ENCODE measurements at places on chromosomes 16 and 17. TPM values are rescaled to one million over a fixed set of nuclear protein-coding genes. Genes with fewer than 3 reads are reported as not detected.
A peak's percentile ranks its signal among the peaks of the same experiment; 100 is the strongest.

DNA sequence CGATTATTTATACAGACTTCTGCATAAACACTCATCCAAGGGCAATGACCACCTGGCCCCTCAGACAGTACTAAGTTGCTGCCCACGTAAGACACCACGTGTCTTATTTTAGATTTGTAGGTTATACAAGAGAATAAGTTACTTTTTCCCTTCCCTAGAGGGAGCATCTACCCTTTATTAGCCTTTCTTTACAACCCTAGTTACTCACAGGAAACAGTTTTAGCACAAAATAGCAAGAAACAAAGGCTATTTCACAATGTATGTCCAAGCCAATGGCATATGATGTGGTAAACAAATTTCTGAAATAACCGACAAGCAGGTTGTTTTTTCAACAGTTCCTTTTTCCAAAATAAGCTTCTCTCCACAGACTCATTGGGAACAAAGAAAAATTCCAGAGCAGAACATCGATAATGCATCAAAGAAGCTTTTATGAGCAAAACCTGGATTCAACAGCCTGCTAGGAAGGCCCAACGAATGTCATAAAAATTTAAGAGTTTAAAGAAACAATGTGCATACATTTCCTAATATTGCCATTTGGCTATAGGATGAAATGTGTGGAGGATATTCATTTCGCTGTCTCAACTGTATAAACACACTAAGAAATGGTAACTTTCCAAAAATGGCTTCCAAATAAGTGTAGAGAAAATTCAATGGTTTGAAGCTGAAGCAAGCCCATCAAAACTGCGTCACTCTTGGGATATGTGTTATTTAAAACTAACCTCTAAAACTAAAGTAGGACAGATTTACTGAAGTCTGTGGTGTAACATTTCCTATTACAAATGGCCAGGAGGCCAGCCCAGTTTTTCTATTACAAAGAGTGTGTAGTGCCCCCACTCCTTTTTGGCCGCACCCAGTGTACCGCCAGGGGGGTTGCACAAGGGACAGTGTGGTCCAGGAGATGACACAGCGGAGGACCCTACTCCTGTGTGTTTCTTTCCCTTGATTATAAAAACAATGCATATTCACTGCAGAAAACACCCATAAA lies 50.4 kb upstream of the ERN1 start:
- DNase-seq = no peak

GRCh38 chr16:88524973-88525662 lies 45.1 kb upstream of the ZC3H18 start:
- no peak for DNase-seq

The CCDC200 gene
- total RNA-seq = not detected

- peak; percentile 12 for DNase-seq
These were observed 3.0 kb upstream of the QPRT start for GRCh38 chr16:29675811-29676643.

DNA sequence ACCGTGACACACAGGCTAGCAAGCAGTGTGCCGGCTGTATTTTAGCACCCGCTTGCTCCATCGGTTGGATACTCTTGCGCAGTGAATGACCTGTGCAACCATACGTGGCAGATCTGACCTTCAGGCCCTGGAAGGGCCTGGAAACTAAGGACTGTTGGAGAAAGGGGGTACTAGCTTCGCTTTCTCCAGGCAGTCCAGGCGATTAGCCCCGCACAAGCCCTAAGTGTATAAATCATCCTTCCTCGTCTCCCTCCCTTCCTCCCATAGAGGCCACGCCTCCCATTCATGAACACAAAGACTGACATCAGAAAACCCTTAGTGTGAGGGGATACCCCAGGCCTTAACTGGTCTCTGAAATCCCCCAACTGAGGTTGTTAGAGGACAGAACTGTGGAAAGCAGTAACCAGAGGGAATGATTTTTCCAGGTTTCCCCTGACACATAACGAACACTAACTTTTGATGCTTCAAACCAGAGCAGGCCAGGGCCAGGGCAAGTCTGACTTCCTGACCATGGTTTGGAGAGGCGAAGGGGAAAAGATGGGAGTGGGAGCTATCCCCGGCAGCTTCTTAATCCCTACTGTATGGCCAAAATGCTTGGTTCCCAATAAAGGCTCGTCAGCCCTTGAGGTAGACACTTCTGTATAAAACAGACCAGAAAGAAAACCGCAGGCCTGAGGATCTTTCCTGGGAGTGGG lies 1.4 kb upstream of the DYNLL2 start:
- no peak for DNase-seq

GRCh38 chr16:85986931-85987749 lies 88.2 kb downstream of the IRF8 start:
- no peak for DNase-seq

GRCh38 chr17:37221865-37222264 lies 153.9 kb upstream of the C17orf78 start:
- no peak for DNase-seq

The KRT40 gene
- not detected for total RNA-seq

- no peak for DNase-seq
These were observed 32.8 kb downstream of the CACNA1G start for GRCh38 chr17:50593321-50593720.

DNA sequence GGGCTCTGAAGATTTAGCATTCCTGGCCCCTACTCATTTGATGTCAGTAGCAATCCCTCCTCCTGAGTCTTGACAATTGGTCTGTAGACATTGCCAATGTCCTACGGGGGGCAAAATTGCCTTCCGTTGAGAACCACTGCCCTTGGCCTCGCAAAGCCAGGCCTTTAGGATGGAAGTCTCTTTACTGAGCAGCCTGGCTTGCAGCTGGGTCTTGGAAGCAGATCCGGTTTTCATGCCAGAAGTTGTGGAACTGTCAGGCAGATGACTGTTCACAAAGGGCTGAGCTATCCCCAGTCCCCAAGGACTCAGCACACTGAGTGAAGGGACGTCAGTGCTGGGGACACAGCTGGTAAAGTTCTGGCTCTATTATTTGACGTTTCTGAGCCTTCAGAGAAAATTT lies 83.2 kb downstream of the WSCD1 start:
- no peak for DNase-seq

The TBC1D28 gene
- total RNA-seq = 0.53 TPM

The PDILT gene
- total RNA-seq = not detected

The TPPP3 gene
- not detected for total RNA-seq

The MEIOB gene
- not detected for total RNA-seq

GRCh38 chr17:10767232-10767631 lies 36.7 kb downstream of the TMEM238L start:
- DNase-seq = no peak

The SMIM36 gene
- not detected for total RNA-seq

GRCh38 chr17:53543472-53543871 lies 279.3 kb upstream of the KIF2B start:
- DNase-seq = no peak

- no peak for DNase-seq
These were observed 123.8 kb downstream of the FTO start for GRCh38 chr16:53827741-53828140.

GRCh38 chr17:7557775-7558543 lies 591 bp upstream of the TNFSF13 start:
- DNase-seq = peak; percentile 43

DNA sequence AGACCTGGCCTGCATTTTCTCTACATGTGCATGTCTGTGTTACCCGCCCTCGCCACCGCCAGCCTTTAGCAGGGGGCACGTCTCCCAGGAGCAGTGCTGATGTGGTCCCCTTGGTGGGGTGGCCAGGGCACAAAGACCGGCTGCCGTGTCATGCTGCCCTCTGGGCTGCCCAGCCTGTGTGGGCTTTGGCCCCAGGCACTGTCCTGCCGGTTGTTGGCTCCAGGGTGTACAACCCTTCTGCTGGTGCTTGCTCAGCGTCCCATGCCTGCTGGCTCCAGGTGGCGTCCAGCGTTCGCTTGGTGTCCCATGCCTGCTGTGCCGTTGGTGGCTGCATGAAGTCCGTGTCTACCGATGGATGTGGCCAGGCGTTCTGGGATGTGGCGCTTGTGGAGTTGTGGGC lies 4.1 kb downstream of the BAIAP2 start:
- DNase-seq = no peak

GRCh38 chr17:37490022-37490587 lies 414 bp downstream of the DUSP14 start:
- peak; percentile 26 for DNase-seq

DNA sequence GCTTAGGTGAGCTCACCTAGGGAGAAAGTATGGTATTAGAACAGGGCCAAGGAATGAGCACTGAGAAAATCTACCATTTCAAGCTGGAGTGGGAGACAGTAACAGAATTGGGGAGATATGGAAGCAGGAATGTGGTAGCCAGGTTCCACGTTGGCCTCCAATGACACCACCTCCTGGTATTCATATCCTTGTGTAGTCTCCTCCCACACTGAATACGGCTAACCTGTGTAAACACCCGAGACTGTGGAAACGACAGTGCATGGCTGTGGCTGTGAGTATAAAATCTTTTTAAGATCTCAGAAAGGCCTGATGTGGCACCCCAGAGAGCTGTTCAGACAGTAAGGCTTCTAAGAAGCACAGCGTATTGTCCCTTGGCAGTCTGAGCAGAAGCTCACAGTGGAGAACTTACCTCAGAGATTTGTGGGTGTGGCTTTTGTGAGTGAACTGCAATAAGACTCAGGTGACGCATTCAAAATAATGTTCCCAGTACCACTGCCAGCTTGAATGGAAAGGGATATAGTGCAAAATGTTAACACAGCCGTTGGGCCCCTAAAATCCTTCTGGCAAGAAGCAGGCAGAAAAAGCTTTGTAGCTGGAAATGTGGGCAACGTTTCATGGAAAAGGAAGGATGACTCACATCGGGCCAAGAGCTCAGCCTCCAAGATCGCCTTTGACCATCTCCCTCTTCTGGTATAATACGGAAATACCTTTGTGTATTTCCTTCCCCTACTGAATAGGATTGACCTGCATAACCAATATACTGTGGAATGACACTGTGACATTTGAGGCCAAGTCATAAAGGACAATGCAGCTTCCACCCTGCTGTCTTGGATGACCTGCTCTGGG lies 14.4 kb downstream of the SDR42E1 start:
- DNase-seq = peak; percentile 72

- peak; percentile 34 for DNase-seq
These were observed 411 bp downstream of the GGT6 start for GRCh38 chr17:4559966-4560365.

DNA sequence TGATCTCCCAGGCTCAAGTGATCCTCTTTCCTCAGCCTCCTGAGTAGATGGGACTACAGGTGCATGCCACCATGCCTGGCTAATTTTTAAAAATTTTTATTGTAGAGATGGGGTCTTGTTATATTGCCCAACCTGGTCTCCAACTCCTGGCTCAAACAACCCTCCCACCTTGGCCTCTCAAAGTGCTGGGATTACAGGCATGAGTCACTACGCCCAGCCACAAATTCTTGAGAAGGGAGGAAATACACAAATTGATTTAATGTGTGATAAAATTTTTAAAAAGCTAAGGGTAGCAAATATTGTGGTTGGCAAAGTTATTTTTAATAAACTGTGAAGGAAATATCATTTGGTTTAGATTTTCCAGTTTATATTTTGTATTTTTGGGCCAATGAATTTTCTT lies 9.6 kb downstream of the ITGAD start:
- no peak for DNase-seq

DNA sequence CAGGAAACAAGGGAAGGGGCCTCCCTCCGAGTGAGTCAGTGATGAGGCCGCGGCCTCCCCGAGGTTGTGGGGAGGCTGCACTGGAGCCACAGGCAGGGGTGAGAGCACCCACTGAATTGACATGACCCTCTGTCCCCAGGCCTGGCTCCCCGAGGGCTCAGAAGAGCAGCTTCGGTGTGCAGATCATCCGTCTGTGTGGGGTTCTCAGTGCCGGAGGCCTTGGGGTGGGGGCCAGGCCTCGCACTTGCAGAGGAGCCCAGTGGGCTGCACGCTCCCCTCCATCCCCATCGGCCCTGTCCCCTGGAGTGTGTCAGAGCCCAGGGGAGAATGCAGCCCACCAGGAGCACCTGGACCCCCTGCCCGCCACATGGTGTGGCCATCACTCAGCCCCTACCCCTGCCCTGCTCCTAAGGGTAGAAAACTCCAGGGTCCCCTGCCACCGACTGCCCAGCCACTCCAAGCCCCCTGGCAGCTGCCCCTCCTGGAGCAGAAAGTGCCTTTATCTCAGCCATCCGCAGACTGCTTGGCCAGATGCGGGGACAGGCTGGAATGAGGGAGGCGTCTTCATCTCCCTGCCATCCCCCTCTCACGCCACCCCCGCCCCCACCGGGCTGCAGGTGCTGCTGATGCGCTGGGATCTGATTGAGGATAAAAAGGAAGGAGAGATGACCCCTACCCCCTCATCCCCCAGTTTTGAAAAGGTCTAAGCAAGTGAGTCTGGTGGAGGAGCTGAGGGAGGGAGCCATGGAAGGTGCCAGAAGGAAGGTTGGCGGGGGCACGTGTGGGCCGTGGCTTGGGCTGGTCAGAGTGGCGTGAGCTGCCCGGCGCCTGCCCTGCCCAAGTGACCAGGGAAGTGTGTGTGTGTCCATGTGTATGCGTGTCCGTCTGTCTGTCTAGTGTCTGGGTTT lies 358.3 kb downstream of the SEC14L1 start:
- DNase-seq = no peak

- DNase-seq = no peak
These were observed 28.5 kb upstream of the ERN1 start for GRCh38 chr17:64158406-64158805.

GRCh38 chr16:15950161-15950854 lies 892 bp downstream of the ABCC1 start:
- DNase-seq = peak; percentile 34

GRCh38 chr17:45383003-45383402 lies 49.7 kb downstream of the ARHGAP27 start:
- DNase-seq = no peak

The MGAT5B gene
- under 0.01 TPM for total RNA-seq

DNA sequence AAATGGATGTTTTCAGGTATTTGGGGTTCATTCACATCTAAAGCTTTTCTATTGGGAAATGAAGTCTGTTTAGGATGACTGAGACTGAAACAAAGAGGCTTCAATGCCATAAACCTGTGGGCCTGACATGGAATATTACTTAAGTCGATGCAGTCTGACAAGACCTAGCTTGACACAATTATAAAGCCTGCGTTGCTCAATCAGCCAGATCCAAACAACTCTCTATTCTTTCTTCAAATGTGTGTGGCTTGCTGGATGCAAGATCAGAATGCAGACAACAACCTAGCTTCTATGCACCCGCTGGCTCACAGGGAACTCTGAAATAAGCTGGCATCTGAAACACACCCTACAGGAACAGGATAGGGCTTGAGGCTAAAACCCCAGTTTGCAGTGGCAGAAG lies 40.0 kb downstream of the RFFL start:
- DNase-seq = peak; percentile 76

The MYO15A gene
- total RNA-seq = 1.6 TPM

GRCh38 chr16:13143551-13143950 lies 242.2 kb downstream of the SHISA9 start:
- DNase-seq = peak; percentile 6

- no peak for DNase-seq
These were observed 1.4 kb downstream of the CENPN start for GRCh38 chr16:81008505-81008789.

The NOG gene
- total RNA-seq = 0.26 TPM

- DNase-seq = no peak
These were observed 47.6 kb downstream of the CPD start for GRCh38 chr17:30426292-30426691.

GRCh38 chr16:2900526-2901075 lies 11.1 kb upstream of the FLYWCH1 start:
- DNase-seq = no peak

GRCh38 chr16:4032768-4033167 lies 83.5 kb downstream of the ADCY9 start:
- peak; percentile 76 for DNase-seq

Measured in bronchial epithelial cell (primary cell).